ENCODE measurements at places on chromosomes 6 and 20.

DNA sequence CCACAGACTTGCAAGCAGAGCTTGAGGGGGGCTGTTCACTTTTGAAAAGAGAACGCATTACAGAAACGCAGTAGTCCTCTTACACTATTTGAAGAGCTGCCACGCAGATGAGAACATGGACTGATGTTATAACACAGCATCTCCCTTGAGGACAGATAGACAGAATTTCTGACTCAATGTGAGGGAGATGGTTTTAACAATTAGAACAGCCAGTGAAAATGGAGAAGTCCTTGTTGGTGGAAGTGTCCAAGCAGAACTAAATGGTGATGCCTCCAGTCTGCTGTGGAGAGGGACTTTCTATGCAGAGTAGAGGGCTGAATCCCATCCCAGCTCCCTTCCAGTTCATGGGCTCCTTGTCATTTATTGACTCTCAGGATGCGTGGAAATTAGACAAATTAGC, 100.0 kb downstream of the RREB1 start:
- H3K4me1 ChIP-seq, result peaks cover 7% of the 10 kb centered on the region
- no peak for DNase-seq
- H3K36me3 ChIP-seq, result peaks cover 18% of the 10 kb centered on the region
- H3K27me3 ChIP-seq, result no peaks in the 10 kb centered on the region

GRCh38 chr6:137839076-137839475, 28.0 kb upstream of the TNFAIP3 start:
- H3K36me3 ChIP-seq, result no peaks in the 10 kb centered on the region
- no peak overlapping the region for H3K27ac ChIP-seq
- H3K27me3 ChIP-seq, result no peaks in the 10 kb centered on the region
- no peaks in the 10 kb centered on the region for H3K4me1 ChIP-seq

DNA sequence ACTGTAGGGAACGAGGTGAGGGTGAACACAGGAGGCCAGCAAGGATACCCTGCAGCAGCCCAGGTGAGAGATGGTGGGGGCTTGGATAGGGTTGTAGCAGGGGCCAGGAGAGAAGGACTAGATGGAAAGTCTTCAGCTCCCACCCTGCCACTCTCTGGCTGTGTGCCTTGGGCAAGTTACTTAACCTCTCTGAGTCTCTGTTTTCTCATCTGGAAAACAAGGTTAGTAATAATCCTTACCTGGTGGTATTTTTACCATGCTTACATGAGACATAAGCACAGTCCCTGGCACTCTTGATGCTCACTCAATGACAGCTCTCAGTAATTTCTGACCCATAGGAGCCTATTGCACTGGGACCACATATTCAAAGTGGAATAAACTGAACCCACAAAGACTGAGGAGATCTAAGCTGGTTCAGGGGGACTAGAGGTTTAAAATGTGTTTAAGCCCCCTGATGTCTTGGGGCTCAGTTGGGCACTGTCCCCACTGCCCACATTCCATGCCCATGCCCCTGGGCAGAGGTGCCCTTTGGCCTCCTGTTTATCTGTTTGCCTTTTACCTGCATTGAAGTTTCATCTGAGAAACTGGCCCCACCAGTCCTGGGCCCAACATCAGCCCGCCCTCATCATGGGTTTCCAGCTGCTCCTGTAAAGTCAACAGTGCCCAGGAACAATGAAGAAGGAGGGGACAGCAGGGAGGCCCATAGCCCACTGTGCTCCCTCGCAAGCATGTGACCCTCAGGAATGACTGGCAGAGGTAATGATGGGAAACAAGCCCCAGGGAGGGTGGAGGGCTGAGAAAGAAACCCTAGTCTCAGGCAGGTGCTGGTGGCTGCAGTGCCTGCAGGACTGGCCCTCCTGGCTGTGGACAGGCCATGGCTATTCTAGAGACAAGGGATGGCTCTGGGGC, 104.0 kb downstream of the VEGFA start:
- peak; percentile 80 for DNase-seq
- H3K27me3 ChIP-seq, result no peaks in the 10 kb centered on the region
- no peak overlapping the region for H3K4me3 ChIP-seq
- peaks cover 25% of the 10 kb centered on the region for H3K4me1 ChIP-seq

- H3K27ac ChIP-seq, result peak overlapping the region; percentile 91
- peaks cover 16% of the 10 kb centered on the region for H3K36me3 ChIP-seq
- H3K4me1 ChIP-seq, result peaks cover 12% of the 10 kb centered on the region
- H3K4me3 ChIP-seq, result peak overlapping the region; percentile 90
These were observed 1.9 kb downstream of the RRBP1 start for GRCh38 chr20:17679941-17680835.

GRCh38 chr6:35731414-35731735, 5.5 kb upstream of the ARMC12 start:
- no peaks in the 10 kb centered on the region for H3K27me3 ChIP-seq
- H3K4me1 ChIP-seq, result peaks cover 21% of the 10 kb centered on the region
- H3K36me3 ChIP-seq, result no peaks in the 10 kb centered on the region

DNA sequence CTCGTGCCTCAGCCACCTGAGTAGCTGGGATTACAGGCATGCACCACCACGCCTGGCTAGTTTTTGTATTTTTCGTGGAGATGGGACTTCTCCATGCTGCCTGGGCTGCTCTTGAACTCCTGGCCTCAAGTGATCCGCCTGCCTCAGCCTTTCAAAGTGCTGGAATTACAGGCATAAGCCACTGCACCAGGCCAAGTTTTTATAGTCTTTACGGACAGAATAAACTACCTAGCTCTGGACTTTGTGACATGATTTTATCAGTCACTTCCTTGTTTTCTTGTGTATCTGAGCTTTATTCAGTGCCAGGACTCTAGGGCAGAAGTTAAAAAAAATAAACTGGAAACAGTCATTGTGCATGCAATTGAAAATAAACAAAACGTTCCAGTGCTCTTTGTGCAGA, 46.7 kb upstream of the RALGAPA2 start:
- no peaks in the 10 kb centered on the region for H3K27me3 ChIP-seq
- no peaks in the 10 kb centered on the region for H3K4me1 ChIP-seq
- no peaks in the 10 kb centered on the region for H3K36me3 ChIP-seq
- peak; percentile 50 for DNase-seq
- peak overlapping the region; percentile 63 for H3K27ac ChIP-seq

DNA sequence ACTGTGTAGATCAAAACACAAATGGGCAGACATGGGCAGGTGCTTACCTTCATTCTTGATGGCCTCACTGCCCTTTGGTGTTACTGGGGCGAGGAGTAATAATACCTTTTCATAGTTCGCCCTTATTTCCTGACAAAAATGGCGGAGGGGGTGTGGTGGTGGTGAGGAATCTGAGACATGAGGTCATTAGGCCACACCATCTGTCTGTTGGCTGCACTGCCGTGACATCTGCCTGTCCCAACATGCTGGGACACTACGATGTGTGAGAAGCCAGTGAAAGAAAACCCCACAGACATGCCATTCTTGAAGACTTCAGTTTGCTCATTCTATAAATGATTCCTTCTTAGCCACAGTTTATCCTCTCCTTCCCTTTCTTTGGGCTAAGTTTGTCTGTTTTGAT, 13.4 kb upstream of the MAPRE1 start:
- no peak for DNase-seq
- H3K4me1 ChIP-seq, result no peaks in the 10 kb centered on the region
- H3K27me3 ChIP-seq, result no peaks in the 10 kb centered on the region
- H3K27ac ChIP-seq, result no peak overlapping the region
- no peak overlapping the region for H3K4me3 ChIP-seq

DNA sequence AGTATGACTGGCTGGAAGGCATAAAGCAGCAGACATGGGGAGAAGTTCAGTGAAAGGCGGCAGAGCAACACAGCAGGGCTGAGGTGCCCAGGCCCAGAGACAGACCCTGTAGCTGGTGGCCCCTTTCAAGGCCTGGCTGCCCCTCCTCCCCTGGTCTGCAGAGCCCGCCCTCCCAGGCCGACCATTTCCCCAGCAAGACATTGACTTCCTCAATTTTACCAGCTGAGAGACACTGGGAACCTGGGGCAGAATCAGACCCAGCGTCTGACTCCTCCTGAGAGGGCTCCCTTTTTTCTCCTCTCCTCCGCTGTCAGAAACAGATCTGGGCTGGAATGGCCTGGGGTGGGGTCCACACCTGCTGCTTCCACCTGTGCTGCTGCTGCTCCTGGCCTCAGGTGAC, at the start of gene TREML4:
Gene TREML4, plus strand, starts transcription at position 254 of the 400 bp plus-strand sequence. Its CDS starts 79 bp downstream, at position 333.
- no peak for DNase-seq
- H3K4me3 ChIP-seq, result no peak within 1 kb of the TSS
- no peak within 1 kb of the TSS for H3K27ac ChIP-seq
- H3K4me1 ChIP-seq, result no peaks in the 10 kb centered on the region

- H3K27ac ChIP-seq, result no peak overlapping the region
- no peaks in the 10 kb centered on the region for H3K4me1 ChIP-seq
- no peak for DNase-seq
- no peaks in the 10 kb centered on the region for H3K36me3 ChIP-seq
These were observed 60.5 kb upstream of the SAMD5 start for GRCh38 chr6:147447835-147448611.
